ENCODE measurements at places on chromosomes 11 and 22.

DNA sequence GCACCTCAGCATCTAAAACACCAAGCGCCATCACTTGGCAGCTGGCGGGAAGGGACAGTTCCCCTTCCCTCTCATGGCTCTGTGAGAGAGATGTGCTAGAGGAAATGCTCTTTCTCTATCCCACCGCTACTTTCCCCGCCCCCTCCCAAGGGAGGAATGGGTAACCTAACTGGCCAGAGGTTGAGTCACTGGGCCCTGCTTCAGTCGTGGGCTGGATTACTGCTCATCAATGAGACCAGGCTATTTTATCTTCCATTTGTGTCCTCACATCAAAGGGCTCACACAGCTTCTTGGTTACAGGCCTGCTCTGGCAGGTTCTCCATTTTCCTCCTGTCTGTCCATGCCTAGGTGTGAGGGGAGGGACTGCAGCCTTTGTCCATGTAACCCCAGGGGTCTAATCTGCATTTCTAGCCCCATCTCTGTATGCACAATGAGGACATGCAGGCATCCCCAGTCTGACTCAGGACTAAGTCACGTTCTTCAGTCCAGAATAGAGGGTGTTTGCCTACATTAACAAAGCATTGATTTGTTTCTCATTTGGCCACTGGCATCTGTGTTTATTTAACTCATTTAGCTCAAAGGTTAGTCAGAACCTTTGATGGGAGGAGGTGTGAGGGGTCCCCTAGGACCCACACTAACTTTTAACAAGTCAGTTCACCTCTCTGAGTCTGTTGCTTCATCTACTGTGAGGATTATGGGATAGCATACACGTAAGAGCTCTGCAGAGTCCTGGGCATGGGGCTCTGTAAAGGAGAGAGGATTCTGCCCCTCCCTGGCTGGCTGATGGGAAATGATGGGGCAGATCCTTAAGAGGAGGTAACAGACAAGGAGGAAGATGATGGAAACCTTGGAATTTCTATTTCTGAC is 99.1 kb downstream of the XRRA1 start:
- no peak for DNase-seq
- no peak overlapping the region for H3K4me3 ChIP-seq
- H3K27ac ChIP-seq: no peak overlapping the region
- no peaks in the 10 kb centered on the region for H3K4me1 ChIP-seq
- peaks cover 93% of the 10 kb centered on the region for H3K36me3 ChIP-seq

GRCh38 chr11:70542406-70542805 is 144.1 kb downstream of the CTTN start:
- no peaks in the 10 kb centered on the region for H3K36me3 ChIP-seq
- DNase-seq: no peak
- no peak overlapping the region for H3K27ac ChIP-seq

DNA sequence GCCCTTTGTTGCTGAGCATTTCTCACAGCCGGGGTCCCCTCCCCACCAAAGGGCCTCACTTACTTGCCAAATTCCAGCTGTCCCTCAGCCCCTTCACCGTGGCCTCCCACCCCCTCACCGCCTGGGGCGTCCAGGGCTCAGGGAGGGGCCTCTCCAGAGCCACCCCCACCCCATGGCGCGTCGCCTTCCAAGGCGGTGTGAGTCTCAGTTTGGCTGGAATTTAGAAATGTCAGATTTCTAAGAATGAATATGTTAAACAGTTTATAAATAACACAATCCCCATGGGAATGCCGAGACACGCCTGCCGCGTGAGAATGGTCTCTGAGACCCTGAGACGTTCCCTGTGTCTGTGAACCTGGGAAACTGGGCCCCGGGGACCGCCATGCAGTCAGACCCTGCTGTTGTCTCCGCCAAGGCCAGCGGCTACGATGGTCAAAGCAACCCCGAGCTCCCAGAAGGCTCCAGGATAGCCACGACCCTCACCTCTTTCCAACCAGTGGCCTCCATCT is 28.9 kb downstream of the CELSR1 start:
- no peaks in the 10 kb centered on the region for H3K27me3 ChIP-seq
- peaks cover 14% of the 10 kb centered on the region for H3K4me1 ChIP-seq
- no peak for DNase-seq
- H3K4me3 ChIP-seq: no peak overlapping the region
- peaks cover 4% of the 10 kb centered on the region for H3K36me3 ChIP-seq
- H3K27ac ChIP-seq: no peak overlapping the region

DNA sequence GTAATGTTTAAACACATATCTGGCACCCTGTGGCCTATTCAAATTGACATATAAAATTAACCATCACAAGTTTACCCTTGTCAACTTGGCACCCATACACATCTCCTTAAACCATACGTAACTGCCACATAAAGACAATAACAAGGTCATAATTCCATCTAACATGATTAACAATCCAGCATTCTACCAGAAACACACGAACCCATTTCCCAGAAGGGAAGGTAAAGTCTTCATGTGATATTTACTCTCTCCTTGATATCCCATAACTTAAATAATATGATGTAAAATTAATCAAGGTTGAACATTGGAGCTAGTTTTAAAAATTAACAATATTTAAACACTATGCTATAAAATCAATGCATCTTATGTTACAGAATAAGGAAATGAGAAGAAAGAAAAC is 55.2 kb upstream of the CEP295 start:
- H3K36me3 ChIP-seq: no peaks in the 10 kb centered on the region
- no peak overlapping the region for H3K4me3 ChIP-seq
- H3K27me3 ChIP-seq: no peaks in the 10 kb centered on the region
- DNase-seq: no peak
- H3K4me1 ChIP-seq: no peaks in the 10 kb centered on the region

GRCh38 chr11:118633979-118634378 is 26.6 kb downstream of the PHLDB1 start:
- H3K27ac ChIP-seq: peak overlapping the region; percentile 41
- no peaks in the 10 kb centered on the region for H3K36me3 ChIP-seq
- H3K27me3 ChIP-seq: no peaks in the 10 kb centered on the region
- no peak for DNase-seq
- H3K4me3 ChIP-seq: no peak overlapping the region
- peaks cover 38% of the 10 kb centered on the region for H3K4me1 ChIP-seq

GRCh38 chr22:46539169-46539568 is 1.7 kb upstream of the CELSR1 start:
- peak overlapping the region; percentile 72 for H3K4me3 ChIP-seq
- no peak for DNase-seq
- peaks cover 30% of the 10 kb centered on the region for H3K4me1 ChIP-seq

DNA sequence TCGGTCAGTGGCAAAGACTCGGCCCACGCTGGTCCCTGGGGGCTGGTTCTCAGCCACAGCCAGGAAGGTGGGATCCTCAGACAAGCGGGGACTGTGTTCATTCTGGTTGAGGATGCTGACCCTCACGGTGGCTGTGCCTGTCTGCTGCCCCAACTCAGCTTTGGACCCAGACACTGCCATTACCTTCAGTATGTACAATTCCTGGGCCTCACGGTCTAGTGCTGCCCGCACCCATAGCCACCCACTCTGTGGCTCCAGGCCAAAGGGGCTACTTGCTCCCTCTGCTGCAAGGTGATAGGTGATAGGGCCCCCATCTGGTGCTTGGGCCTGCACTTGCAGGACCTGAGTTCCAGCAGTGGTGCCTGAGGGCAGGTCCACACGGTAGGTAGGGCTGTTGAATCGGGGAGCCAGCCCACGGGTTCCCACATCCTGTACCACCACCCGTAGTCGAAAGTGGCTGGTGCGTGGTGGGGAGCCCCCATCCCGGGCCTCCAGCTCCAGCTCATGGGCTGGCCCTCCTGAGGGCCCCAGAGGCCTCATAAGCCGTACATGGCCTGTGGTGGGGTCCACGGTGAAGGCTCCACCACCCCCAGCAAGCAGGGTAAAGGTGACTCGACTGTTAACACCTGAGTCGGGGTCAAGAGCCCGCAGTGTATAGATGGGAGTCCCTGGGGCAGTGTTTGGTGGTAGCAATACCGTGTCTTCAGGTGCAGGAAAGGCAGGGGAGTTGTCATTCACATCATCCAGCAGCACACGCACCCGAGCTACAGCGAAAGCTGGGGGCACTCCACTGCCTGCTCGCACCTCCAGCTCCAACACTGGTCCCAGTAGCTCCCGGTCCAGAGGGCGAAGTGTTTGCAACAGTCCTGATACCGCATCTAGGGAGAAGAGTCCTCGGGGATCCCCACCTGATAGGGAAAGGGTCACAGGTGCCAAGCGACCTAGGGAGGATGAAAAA is 13.2 kb upstream of the TPP1 start:
- no peaks in the 10 kb centered on the region for H3K36me3 ChIP-seq
- H3K4me1 ChIP-seq: peaks cover 50% of the 10 kb centered on the region
- H3K27ac ChIP-seq: no peak overlapping the region
- H3K27me3 ChIP-seq: no peaks in the 10 kb centered on the region
- H3K4me3 ChIP-seq: no peak overlapping the region

GRCh38 chr11:102497061-102497460 is 33.5 kb downstream of the MMP7 start:
- peaks cover 4% of the 10 kb centered on the region for H3K4me1 ChIP-seq
- no peaks in the 10 kb centered on the region for H3K36me3 ChIP-seq
- no peak overlapping the region for H3K4me3 ChIP-seq
- DNase-seq: no peak
- no peaks in the 10 kb centered on the region for H3K27me3 ChIP-seq
- H3K27ac ChIP-seq: no peak overlapping the region

GRCh38 chr11:46724088-46724487 is 5.1 kb downstream of the F2 start:
- H3K4me1 ChIP-seq: no peaks in the 10 kb centered on the region
- DNase-seq: no peak
- H3K27ac ChIP-seq: no peak overlapping the region
- H3K27me3 ChIP-seq: no peaks in the 10 kb centered on the region
- H3K4me3 ChIP-seq: no peak overlapping the region
- H3K36me3 ChIP-seq: no peaks in the 10 kb centered on the region

GRCh38 chr22:41338614-41339212 is 37.4 kb downstream of the ZC3H7B start:
- H3K4me1 ChIP-seq: no peaks in the 10 kb centered on the region
- H3K36me3 ChIP-seq: peaks cover 30% of the 10 kb centered on the region
- DNase-seq: no peak

GRCh38 chr11:25357133-25357532 is 860.3 kb downstream of the LUZP2 start:
- DNase-seq: no peak
- H3K27ac ChIP-seq: no peak overlapping the region

- no peaks in the 10 kb centered on the region for H3K36me3 ChIP-seq
- DNase-seq: no peak
- H3K27me3 ChIP-seq: no peaks in the 10 kb centered on the region
Observed at GRCh38 chr11:128852327-128853023, 14.6 kb downstream of the KCNJ1 start.

DNA sequence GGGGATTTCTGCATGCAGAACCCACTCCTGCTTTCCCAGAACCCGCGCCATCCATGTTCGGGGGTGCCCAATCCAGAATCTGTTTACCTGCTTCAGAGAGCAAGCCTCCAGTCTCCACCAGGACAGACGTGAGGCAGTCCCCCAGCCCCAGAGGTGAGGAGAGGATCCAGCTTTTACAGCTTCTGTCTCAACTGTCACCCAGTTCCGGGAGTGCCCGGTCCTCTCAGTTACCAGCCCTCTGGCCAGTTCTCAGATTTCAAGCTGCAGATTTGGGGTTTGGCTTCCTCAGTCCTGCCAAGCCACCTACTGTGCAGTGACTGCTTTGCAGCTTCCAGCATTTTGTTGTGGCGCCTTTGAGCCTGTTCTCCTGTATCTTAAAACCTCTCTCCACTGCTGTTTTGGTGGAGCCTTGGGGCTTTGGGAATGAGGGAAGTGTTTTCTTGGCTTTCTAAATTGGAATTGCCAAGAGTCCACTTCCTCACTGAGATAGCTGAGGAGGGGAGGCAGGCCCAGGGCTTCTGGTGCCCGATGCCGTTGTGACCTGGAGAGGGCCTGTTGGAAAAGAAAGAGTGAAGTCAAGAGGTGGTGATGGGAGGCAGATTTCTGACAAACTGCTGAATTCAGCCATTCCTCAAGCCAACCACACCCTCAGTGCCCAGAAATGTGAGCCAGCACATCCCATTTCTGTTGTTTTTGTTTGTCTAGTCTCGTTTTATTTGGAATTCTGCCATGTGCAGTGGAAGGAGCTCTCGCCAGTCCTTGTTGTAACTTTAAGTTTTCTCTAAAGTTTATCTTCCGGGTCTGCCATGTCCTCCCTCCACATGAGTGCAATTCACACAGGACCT is 513.4 kb downstream of the TBC1D22A start:
- DNase-seq: no peak
- H3K36me3 ChIP-seq: no peaks in the 10 kb centered on the region
- H3K4me3 ChIP-seq: no peak overlapping the region
- H3K4me1 ChIP-seq: no peaks in the 10 kb centered on the region

DNA sequence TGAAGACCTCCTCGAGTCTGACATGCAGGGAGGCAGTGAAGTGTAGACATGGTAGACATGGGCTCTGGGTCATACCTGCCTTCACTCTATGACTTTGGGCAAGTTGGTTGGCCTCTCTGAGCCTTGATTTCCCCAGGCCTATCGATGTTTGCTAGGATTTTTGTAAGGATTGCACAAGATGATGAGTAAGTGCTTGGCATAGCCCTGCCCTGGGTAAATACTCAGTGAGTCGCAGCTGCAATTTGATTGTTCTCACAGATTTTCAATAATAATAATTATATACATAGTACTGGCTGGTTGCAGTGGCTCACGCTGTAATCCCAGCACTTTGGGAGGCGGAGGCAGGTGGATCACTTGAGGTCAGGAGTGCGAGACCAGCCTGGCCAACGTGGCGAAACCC is 18.1 kb downstream of the MCM5 start:
- no peaks in the 10 kb centered on the region for H3K4me1 ChIP-seq
- H3K27ac ChIP-seq: no peak overlapping the region
- H3K27me3 ChIP-seq: no peaks in the 10 kb centered on the region
- no peak for DNase-seq
- peaks cover 100% of the 10 kb centered on the region for H3K36me3 ChIP-seq

- H3K4me1 ChIP-seq: peaks cover 15% of the 10 kb centered on the region
- H3K36me3 ChIP-seq: no peaks in the 10 kb centered on the region
- H3K27me3 ChIP-seq: no peaks in the 10 kb centered on the region
- no peak for DNase-seq
- no peak overlapping the region for H3K4me3 ChIP-seq
Observed at GRCh38 chr11:90213322-90213721, 9.5 kb downstream of the CHORDC1 start.

- no peaks in the 10 kb centered on the region for H3K4me1 ChIP-seq
- no peaks in the 10 kb centered on the region for H3K36me3 ChIP-seq
- no peak for DNase-seq
Observed at GRCh38 chr11:69320756-69321741, 27.1 kb downstream of the MYEOV start.

- no peaks in the 10 kb centered on the region for H3K27me3 ChIP-seq
- H3K36me3 ChIP-seq: no peaks in the 10 kb centered on the region
- H3K4me3 ChIP-seq: no peak overlapping the region
- peak overlapping the region; percentile 62 for H3K27ac ChIP-seq
- no peak for DNase-seq
- peaks cover 22% of the 10 kb centered on the region for H3K4me1 ChIP-seq
Observed at GRCh38 chr22:20423906-20424551, 13.6 kb downstream of the SCARF2 start.

All from esophagus squamous epithelium (tissue), 5 donors.